A549 treated with RU486 at 1 μM for 4 hours (cell line): ENCODE measurements at places on chromosomes 5 and 9. TPM values are rescaled to one million over a fixed set of nuclear protein-coding genes. Genes with fewer than 3 reads are reported as not detected.

The PHYHD1 gene
- total RNA-seq: not detected in 5 replicates

The PTGS1 gene
- total RNA-seq: 0.96 to 1.5 TPM (median 1.3 TPM) in 5 replicates

The ALDH7A1 gene
- 66.5 to 75.8 TPM (median 70.2 TPM) in 5 replicates for total RNA-seq

The SPOCK1 gene
- total RNA-seq: 13.0 to 21.8 TPM (median 16.0 TPM) in 5 replicates

The SHOC1 gene
- not detected in 5 replicates for total RNA-seq

The LCN9 gene
- total RNA-seq: not detected in 5 replicates

The CYSTM1 gene
- total RNA-seq: 151 to 227 TPM (median 171 TPM) in 5 replicates

The GRM6 gene
- not detected in 5 replicates for total RNA-seq

The SLC6A19 gene
- total RNA-seq: 0.04 TPM in 1 of 5 replicates, not detected in the others

The PLPP7 gene
- not detected in 5 replicates for total RNA-seq

The ANKRD18B gene
- 3.2 to 10.0 TPM (median 9.0 TPM) in 5 replicates for total RNA-seq

The KIF12 gene
- 1.4 to 2.7 TPM (median 2.1 TPM) in 5 replicates for total RNA-seq

The FOXD4 gene
- 0.31 to 0.56 TPM (median 0.38 TPM) in 5 replicates for total RNA-seq

The FBN2 gene
- 11.8 to 18.5 TPM (median 17.3 TPM) in 5 replicates for total RNA-seq

The ANGPTL2 gene
- total RNA-seq: 0.06 TPM in 1 of 5 replicates, not detected in the others

The UNC13B gene
- total RNA-seq: 8.2 to 9.2 TPM (median 8.7 TPM) in 5 replicates

The FNIP1 gene
- total RNA-seq: 8.1 to 12.5 TPM (median 11.7 TPM) in 5 replicates

The C5orf63 gene
- total RNA-seq: 2.0 to 5.4 TPM (median 4.5 TPM) in 5 replicates

The ADGRD2 gene
- total RNA-seq: not detected in 5 replicates

The CARD9 gene
- total RNA-seq: 0.42 to 1.9 TPM (median 0.95 TPM) in 5 replicates

The HOMER1 gene
- 4.5 to 12.0 TPM (median 5.2 TPM) in 5 replicates for total RNA-seq

The KLHL9 gene
- 9.0 to 18.8 TPM (median 17.2 TPM) in 5 replicates for total RNA-seq

The RBM27 gene
- total RNA-seq: 5.3 to 14.9 TPM (median 13.2 TPM) in 5 replicates

The SPATA31A7 gene
- total RNA-seq: not detected in 5 replicates

The PCDHAC1 gene
- 1.1 to 1.9 TPM (median 1.3 TPM) in 5 replicates for total RNA-seq

The TOR1A gene
- 61.3 to 67.8 TPM (median 63.2 TPM) in 5 replicates for total RNA-seq

The GPRIN1 gene
- total RNA-seq: 7.3 to 10.2 TPM (median 8.8 TPM) in 5 replicates

The GPX3 gene
- 14.4 to 20.9 TPM (median 18.1 TPM) in 5 replicates for total RNA-seq

The AKNA gene
- 3.4 to 5.3 TPM (median 4.4 TPM) in 5 replicates for total RNA-seq

The FBXO10 gene
- 6.5 to 8.4 TPM (median 7.1 TPM) in 5 replicates for total RNA-seq

The SLC9A3 gene
- total RNA-seq: 2.1 to 2.9 TPM (median 2.4 TPM) in 5 replicates

The CDX1 gene
- not detected in 5 replicates for total RNA-seq

The LCNL1 gene
- not detected in 5 replicates for total RNA-seq

The PFN3 gene
- total RNA-seq: not detected in 5 replicates

The MVB12B gene
- total RNA-seq: 5.8 to 7.9 TPM (median 7.6 TPM) in 5 replicates

The TMEM215 gene
- not detected in 5 replicates for total RNA-seq

The SH3TC2 gene
- total RNA-seq: 0.24 to 0.64 TPM (median 0.56 TPM) in 5 replicates

The NPR3 gene
- 14.8 to 22.0 TPM (median 20.2 TPM) in 5 replicates for total RNA-seq

The PTGDS gene
- 0.25 to 0.76 TPM (median 0.59 TPM) in 3 of 5 replicates, not detected in the others for total RNA-seq

The FAM120A gene
- total RNA-seq: 72.2 to 79.9 TPM (median 76.1 TPM) in 5 replicates

The DAPK1 gene
- 9.7 to 17.2 TPM (median 16.8 TPM) in 5 replicates for total RNA-seq

The EQTN gene
- total RNA-seq: not detected in 5 replicates

The ZBTB26 gene
- 1.1 to 2.0 TPM (median 1.9 TPM) in 5 replicates for total RNA-seq

The SPINK13 gene
- total RNA-seq: not detected in 5 replicates

The LTC4S gene
- 0.30 to 0.63 TPM (median 0.38 TPM) in 3 of 5 replicates, not detected in the others for total RNA-seq

The EPB41L4B gene
- total RNA-seq: 7.4 to 11.4 TPM (median 10.8 TPM) in 5 replicates

The SCGB3A2 gene
- total RNA-seq: not detected in 5 replicates

The SPATA31E1 gene
- not detected in 5 replicates for total RNA-seq

The IFNA17 gene
- not detected in 5 replicates for total RNA-seq

The PPP3R2 gene
- total RNA-seq: not detected in 5 replicates

The PBX3 gene
- 8.3 to 13.4 TPM (median 12.5 TPM) in 5 replicates for total RNA-seq
